Stimulated activated CD8-positive, alpha-beta memory T cell treated with anti-CD3 and anti-CD28 coated beads, Interleukin-15, amount 100 ng/mL, for 4 hours (primary cell): ENCODE measurements at places on chromosomes 11 and 22.

DNA sequence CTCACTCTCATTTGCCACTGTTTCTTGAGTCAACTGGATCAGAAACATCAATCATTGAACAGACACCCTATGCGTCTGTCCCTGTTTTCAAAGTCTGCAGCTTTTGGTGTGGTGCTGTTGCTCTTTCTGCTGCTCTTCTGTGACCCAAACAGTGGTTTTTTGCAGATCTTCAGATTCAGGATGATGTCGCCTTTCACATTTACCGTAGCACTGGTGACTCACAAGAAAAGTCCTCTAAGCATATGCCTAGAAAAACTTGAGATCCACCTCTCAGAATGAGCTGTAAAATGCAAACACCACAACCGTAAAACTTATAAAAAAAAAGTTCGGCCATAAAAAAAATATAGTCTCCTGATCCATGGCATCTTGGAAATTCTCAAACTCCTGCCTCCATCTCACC lies 400.4 kb downstream of the NTM start:
- DNase-seq: no peak

DNA sequence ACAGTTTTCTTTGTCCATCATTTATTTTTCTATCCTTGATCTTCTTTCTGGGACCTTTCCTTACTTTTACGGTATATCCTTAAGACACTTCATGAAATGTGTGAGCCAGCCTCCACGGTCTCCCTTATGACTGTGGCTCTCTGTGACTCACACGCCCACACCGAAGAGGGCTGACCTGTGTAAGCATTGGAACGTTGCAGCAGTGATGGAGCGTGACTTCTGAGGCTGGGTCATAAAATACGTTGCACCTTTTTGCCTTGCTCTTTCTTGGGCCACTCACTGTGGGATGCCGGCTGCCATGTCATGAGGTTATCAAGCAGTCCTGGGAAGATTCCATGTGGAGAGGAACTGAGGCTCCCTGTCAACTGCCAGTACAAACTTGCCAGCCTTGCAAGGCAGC lies 96.3 kb upstream of the RAB1B start:
- no peak for DNase-seq

GRCh38 chr11:315051-315481 lies 1.2 kb downstream of the IFITM1 start:
- DNase-seq: no peak

- DNase-seq: no peak
Observed at GRCh38 chr22:39932918-39933649, 27.1 kb upstream of the TMA7B start.

- DNase-seq: no peak
Observed at GRCh38 chr22:47260551-47260950, 498.1 kb downstream of the TBC1D22A start.

DNA sequence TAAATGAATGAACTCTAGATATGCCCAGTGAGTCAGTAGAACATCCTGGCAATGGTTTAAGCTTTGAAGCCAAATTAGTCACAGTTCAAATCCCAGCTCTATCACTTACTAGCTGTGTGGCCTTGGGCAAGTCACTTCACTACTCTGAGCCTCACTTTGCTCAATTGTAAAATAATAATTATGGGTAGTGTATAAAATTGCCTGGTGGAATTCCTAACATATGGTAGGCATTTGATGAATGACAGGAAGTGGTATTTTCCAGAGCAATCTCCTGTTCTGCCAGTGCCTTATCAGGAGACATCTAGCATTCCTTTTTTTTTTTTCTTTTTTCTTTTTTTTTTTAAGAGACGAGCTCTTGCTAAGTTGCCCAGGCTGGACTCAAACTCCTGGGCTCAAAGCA lies 13.0 kb downstream of the SCN4B start:
- no peak for DNase-seq
